ENCODE measurements at places on chromosomes 11 and 22. TPM values are rescaled to one million over a fixed set of nuclear protein-coding genes. Genes with fewer than 3 reads are reported as not detected.

Gene OR51E2
- not detected for total RNA-seq

Gene C11orf86
- not detected for total RNA-seq

Gene PAMR1
- not detected for total RNA-seq

GRCh38 chr11:69636512-69637197 lies 4.3 kb upstream of the CCND1 start:
- no peak for DNase-seq
